ENCODE measurements at places on chromosomes 5 and 9. TPM values are rescaled to one million over a fixed set of nuclear protein-coding genes. Genes with fewer than 3 reads are reported as not detected.

TSPAN17 gene
- 38.0 TPM for total RNA-seq

FGD3 gene
- under 0.01 TPM for total RNA-seq

RNF180 gene
- 5.6 TPM for total RNA-seq

ALDOB gene
- not detected for total RNA-seq

TMEM141 gene
- 39.7 TPM for total RNA-seq

FOXE1 gene
- under 0.01 TPM for total RNA-seq

SOHLH1 gene
- total RNA-seq, result not detected

IFNA2 gene
- not detected for total RNA-seq

GPSM1 gene
- total RNA-seq, result 54.8 TPM

SYNPO gene
- 7.3 TPM for total RNA-seq

CDC20B gene
- total RNA-seq, result not detected

DNAJB5 gene
- total RNA-seq, result 16.1 TPM

PTPRD gene
- 7.1 TPM for total RNA-seq

PCDHGC5 gene
- 2.6 TPM for total RNA-seq

DAB2 gene
- total RNA-seq, result 332 TPM

ARID3C gene
- total RNA-seq, result not detected

C1QTNF2 gene
- total RNA-seq, result 0.64 TPM

F12 gene
- 0.43 TPM for total RNA-seq

BRINP1 gene
- total RNA-seq, result under 0.01 TPM

MEIKIN gene
- not detected for total RNA-seq

CER1 gene
- not detected for total RNA-seq

HSPB3 gene
- 6.1 TPM for total RNA-seq

All from fibroblast of villous mesenchyme (primary cell).